Mesothelial cell of epicardium (in vitro differentiated cells): ENCODE measurements at places on chromosomes 1 and 21. TPM values are rescaled to one million over a fixed set of nuclear protein-coding genes. Genes with fewer than 3 reads are reported as not detected.

- no peak for DNase-seq
Measured at GRCh38 chr1:100972185-100972584, 53.4 kb downstream of the DPH5 start.

DNA sequence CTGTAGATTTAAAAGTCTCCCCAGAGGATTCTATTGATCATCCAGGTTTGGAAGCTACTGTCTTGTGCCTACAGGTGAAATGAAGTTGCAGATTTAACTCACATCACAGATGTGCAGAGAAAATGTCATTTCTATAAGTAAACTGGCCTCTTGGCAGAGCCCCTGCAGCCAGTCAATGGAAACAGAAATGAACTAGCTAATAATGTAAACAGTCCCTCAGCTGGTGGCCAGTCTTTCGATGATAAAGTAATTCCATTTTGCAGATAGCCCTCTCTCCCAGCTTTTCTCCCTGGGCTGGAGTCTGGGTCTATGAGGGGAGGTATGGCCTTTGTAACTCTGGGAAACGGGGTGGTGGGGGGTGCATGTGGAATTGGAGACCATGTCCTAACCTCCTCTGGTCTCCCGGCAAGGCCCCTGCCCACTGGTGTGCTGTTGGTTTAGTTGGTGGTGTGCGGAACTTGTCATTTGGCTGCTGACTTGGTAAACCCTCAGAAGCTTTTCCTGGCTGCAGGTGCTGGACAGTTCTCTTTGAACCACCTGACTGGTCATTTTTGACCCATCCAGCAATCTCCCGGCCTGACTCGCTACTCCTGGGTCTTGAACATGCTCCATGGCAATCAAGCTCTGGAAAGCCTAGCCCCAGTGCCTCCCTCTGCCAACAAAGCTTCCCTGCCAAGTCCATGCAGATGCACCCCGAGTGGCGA is 14.9 kb downstream of the TBX19 start:
- no peak for DNase-seq

DNA sequence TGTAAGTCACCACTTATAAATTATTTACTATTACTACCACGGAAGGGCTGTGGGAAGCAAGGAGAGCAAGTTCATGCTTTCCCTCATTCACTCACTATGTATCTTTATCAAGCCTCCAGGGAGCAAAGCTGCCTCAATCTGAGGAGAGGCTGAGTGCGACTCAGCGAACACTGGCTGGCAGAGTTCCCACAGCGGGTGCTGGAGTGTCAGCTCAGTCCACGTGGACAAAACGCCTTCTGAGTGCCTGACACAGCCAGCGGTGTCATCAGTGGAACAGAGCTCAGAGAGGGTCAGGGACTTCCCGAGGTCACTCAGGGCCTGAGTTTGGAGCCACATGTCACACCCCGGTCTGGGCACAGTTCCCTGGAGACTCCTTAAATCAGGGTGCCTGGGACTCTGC is 16.9 kb downstream of the MATN1 start:
- no peak for DNase-seq

GRCh38 chr1:27592232-27592930 is 11.6 kb downstream of the AHDC1 start:
- no peak for DNase-seq

DNA sequence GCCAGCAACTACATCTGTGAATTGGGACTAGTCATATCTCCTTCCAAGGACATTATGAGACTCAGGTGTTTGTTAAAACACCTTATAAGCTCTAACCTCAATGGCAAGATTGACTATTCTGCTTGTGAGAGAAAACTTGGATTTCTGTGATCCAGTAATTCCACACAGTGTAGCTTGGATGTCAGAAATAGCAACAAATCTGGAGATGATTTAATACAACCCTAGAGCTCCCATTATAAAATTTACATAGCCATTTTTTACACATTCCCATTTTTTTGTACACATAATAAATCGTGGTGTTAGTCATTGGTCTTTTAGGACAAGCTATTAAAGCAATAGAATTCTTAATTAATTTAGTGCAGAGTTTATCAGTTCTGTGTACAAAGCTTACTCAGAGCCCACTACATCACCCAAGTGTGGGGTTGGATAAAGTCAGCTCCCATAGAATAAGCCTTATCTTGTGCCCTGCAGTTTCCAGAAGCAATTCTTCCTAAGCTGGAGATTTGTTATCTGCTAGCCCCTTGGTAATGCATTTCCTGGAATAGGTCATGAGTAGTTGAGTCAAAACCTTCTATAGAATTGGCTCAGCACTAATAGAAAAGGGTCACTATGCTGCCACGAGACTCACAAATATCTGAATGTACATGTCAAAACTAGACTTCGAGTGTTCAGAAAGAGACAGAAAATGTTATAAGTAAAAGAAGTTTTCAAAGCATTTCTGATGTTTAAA is 434.0 kb upstream of the RUNX1 start:
- DNase-seq = no peak

- DNase-seq = no peak
Measured at GRCh38 chr1:149963358-149963757, 26.7 kb upstream of the MTMR11 start.

The B4GALT2 gene
- 55.8 to 58.6 TPM (median 57.8 TPM) in 3 replicates for total RNA-seq

The PPFIA4 gene
- 35.3 to 39.4 TPM (median 38.9 TPM) in 3 replicates for total RNA-seq
